ENCODE measurements at places on chromosomes 6 and 20.

GRCh38 chr6:111691345-111692225 lies 85.9 kb upstream of the TRAF3IP2 start:
- no peak for DNase-seq

GRCh38 chr20:63693733-63694583 lies 2.5 kb upstream of the TNFRSF6B start:
- DNase-seq = no peak

DNA sequence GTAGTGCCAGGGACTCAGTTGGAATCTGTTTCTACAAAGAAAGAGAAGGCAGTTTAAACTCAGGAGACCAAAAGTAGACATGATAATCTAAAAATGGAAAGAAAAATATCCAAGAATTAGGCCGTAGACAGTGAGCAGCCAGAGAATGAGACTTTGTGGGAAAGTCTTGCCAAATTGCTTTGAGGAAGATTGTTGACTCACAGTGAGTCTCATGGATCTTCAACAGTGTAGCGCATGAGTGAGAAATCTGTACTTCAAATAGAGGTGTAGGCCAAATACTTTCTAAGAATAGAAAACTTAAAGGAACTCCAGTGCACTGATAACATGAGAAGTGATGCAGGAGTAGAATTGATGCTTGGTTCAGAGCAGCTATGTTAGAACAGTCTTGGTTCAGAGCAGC lies 284.5 kb downstream of the HTR1B start:
- no peak for DNase-seq

- no peak for DNase-seq
These were observed 252.7 kb downstream of the DHX35 start for GRCh38 chr20:39214828-39215227.

- no peak for DNase-seq
These were observed 99.5 kb downstream of the CDKAL1 start for GRCh38 chr6:20633566-20634340.

- no peak for DNase-seq
These were observed 34.9 kb upstream of the ZMYND8 start for GRCh38 chr20:47391276-47392010.

DNA sequence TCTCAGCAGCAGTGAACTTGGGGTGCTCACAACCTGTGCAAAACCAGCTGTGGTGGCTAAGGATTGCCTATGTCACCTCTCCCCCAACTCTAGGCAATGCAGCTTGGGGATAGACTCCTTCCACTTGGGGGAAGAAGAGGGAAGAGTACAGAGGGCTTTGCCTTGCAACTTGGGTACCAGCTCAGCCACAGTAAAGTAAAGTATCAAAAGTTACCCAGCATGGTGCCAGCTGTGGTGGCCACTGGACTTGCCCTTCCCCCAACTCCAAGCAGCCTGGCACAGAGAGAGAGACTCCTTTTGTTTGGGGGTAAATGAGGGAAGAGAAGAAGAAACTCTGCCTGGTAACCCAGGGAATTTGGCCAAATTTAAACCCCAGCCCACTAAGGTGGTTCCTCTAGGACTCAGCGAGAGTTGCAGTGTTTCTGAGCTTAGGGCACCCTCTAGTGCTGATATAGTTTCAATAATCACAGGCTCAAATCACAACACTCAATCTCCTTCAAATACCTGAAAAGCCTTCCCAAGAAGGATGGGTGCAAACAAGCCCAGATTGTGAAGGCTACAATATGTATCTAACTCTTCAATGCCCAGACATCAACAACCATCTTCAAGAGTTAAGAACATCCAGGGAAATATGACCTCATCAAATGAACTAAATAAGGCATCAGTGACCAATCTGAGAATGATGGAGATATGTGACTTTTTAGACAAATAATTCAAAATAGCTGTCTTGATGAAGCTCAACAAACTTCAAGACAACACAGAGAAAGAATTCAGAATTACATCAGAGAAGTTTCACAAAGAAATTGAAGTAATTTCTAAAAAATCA lies 7.6 kb upstream of the DEFB129 start:
- DNase-seq = peak; percentile 15

DNA sequence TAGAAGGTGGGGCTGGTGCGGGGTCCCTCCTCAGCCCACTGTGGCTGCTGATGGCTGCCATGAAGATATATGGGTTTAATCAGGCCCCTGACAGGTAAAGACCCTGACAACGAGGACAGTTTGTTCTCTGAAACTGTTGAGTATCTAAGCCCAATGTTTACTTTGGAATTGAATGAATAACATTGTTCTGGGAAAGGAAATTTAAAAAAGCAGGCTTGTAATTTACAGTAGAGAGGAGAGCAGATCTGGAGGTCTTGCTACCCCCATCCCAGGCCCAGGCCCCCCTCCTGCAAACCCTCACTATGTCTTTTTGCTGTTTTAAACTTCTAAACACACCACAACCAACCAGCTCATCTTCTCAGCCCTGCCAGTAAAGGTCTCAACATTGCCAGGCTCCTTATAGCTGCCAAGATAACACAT lies 171.3 kb downstream of the CDC5L start:
- DNase-seq = no peak

GRCh38 chr20:24659835-24660234 lies 190.4 kb downstream of the SYNDIG1 start:
- no peak for DNase-seq

DNA sequence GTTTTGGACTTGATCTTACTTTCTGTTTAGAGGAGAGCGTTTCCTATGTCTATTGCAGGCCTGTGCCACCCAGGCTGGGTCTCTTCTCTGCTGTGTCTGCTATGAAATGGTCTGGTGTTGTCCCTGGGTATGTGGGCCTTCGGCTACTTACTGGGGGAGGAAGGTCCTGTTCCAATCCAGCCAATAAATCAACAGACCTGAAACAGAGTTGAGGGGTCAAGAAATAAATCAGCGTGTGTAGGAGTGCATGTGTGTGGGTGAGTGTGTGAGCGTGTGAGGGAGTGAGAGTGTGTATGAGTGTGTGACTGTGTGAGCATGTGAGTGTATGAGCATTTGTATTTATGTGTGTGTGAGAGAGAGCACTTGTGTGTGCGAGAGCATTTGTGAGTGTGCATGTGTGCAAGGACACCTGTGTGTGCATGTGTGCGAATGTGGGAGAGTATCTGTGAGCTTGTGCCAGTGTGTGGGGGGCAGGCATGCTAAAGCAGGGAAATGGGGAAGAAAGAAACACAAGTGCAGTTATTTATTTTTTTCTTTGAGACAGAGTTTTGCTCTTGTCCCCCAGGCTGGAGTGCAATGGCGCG lies 86.3 kb upstream of the PMEPA1 start:
- no peak for DNase-seq

GRCh38 chr20:59680852-59681251 lies 76.5 kb downstream of the PHACTR3 start:
- DNase-seq = no peak

- DNase-seq = no peak
These were observed 9.9 kb upstream of the RPS6KA2 start for GRCh38 chr6:166636934-166637333.

GRCh38 chr6:101231606-101232235 lies 161.8 kb upstream of the GRIK2 start:
- DNase-seq = no peak

DNA sequence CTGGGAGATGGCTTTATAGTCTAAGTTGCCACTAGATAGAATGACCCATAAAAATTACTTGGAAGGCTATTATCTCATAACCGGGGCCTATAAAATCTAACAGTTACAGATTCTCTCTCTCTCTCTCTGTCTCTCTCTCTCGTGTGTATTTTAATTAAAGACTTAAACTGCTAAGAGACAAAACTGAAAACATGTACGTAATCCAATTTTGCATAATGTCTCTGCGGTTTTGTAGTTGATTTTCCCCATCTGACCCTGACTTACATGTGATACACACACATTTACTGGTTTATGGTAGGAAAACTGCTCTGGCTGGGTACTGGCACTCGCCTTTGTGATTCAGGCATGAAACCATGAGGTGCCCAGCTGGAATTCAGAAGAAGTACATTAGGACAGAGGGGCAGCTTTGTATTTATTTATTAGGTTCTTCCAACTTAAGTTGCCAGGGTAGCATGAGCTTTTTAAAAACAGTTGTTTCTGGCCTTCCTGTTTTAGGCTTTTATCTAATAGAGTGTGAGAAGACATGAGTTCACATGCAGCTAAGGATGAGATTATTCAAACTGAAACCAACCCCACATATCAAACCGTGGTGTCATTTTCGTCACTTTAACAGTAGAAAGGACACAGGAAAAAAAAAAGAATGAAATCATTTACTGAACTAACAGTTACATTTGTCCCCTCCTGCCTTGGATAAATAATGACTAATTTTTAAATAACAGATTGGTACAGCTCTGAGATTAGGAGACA lies 182.5 kb downstream of the GMPR start:
- no peak for DNase-seq

- no peak for DNase-seq
These were observed 511.8 kb upstream of the ID4 start for GRCh38 chr6:19325335-19325789.

DNA sequence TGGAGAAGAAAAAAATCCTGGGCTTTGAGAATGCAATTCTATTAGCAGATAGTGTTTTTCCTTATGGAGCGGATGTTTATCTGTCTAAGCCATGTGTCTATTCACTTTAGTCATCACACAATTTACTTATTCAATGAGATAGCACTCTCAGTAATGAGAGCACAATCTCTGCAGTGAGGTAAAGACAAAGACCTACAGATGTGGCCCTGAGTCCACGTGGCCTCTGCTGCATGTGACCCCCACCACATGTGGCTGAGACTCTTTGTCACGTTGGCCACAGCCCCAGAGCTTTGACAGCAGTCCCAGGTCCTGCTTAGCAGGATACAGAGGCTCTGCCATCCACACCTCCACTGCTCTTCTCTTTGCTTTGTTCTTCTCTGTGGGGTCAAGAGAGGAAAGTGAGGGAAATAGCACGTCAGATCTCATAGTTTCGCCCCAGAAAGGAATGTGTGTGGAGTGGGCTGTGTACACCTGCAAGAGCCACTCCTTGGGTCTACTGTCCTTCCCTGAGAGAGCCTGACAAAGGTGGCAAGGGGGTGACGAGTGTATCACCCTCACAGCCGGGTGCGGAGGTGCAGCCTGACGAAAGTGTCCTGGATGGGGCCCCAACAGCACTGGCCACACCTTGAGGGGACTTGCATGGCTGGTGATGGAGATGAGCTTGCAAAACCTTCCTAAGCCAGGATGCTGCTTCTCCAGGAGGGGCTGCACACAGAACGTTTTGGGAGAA lies 40.7 kb downstream of the ZNF831 start:
- no peak for DNase-seq

DNA sequence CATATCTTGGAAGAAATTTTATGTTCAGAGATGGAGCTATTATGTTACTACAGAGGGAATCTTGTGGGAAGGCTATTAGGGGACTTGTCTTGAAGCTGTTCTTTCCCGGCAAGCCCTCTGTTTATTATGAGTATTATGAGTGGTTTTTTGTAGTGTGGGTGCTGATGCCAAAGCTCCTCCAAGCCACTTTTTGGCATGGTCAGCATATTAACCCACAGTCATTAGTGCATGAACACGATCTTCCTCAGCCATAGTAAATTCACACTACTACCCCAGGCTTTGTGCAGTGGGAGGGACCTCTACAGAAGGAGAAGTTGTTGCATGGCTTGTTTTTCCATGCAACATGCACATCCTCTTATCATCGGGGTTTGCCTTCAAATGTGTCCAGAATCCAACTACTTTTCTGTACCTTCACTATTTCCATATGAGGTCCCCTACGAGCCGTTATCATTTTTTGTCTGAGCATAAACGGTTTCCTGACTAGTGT lies 6.5 kb upstream of the BMP6 start:
- DNase-seq = no peak

DNA sequence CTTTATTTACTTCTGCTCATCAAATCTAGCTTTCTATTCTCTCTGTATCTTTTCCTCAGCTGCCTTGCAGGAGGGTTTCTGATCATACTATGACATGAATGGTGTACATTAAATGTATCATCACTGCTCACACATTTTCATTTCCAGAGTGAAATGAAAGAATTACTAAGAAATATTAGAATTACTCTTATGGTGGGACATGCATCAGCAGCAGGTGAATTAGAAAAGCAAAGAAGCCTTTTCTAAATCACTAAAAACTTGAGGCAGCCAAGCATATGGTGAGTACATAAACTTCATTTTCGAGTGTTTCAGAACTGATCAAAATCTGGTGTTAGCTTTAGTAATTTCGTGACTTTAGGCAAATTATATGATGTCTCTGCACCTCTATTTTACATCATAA lies 23.6 kb downstream of the IL17A start:
- no peak for DNase-seq

DNA sequence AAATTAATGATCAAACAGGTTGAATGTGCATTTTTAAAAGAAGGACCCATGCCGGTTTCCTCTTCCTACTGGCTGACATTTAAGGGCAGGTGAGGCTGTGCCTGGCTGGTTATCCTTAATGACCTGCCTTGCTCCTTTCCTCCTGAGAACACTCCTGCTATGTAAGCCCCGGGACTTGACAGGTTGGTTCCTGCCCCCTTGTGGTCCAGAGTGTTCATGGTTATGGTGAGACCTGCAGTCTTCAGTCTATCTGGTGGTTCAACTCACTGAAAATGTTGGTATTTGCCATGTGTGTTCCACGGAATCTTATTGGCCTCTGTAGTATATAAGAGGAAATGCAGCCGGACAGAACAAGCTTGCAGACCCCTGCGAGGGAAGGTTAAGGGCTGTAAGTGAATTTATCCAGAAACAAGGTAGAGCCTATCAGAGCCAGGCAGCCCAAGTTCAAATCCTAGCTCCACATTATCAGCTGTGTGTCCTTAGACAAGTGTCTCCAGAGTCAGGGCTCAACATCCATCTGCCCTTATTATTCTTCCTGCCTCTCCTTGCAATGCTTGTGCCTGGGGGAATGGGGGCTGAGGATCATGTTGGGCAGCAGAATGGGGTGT lies 5.2 kb upstream of the BPIFA3 start:
- peak; percentile 45 for DNase-seq

GRCh38 chr6:48628316-48628715 lies 517.3 kb upstream of the PTCHD4 start:
- DNase-seq = no peak

GRCh38 chr6:21295506-21296240 lies 297.9 kb upstream of the SOX4 start:
- DNase-seq = no peak

Measured in H54 (cell line).